Activated CD8-positive, alpha-beta memory T cell treated with anti-CD3 and anti-CD28 coated beads for 1 hour (primary cell): ENCODE measurements at places on chromosomes 12 and 14.

DNA sequence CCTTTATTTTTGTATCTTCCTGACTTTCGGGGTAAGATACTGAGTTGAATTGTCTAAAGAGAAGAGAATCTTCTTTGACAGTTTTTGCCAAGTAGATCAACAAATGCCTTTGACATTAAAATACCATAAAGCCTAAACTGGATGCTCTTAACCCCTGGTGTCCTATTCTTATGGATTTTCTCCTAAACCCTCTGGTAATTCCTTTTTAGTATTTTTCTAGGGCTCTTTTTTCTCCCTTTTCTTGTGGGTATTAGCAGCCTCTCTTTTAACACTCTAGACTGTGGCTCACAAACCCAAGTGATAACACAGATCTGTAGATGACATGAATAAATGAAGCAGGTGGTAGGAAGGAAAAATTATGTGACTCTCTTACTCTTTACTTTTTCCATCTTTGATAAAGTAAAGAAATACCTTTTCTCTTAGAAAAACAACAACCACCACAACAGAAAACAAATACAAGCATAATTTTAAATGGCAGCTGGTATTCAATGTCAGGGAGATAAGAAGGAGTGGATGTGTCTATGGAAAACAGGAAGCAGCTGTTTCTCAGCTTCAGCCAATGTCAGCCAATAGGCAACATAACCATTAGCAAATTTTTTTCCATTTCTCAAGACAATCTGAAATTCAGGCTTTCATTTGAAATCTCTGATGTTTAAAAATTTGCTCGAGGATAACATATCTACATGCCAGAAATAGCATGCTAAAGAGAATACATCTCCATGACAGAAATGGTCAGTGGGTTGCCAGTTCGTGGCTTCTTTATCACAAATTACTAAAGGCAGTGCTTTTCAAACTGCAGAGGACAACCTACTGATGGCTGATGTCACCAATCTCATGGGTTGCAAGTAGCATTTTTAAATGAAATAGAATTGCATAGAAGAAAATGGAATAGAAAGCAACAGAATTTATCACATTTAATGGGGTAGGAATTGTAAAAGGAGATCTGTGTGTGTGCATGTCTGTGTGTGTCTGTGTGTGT lies 123.1 kb upstream of the KRR1 start:
- no peak for DNase-seq

GRCh38 chr12:6416596-6416995 lies 28.2 kb upstream of the CD27 start:
- DNase-seq, result no peak

- no peak for DNase-seq
Measured at GRCh38 chr12:68345763-68346162, 13.6 kb upstream of the MDM1 start.

GRCh38 chr14:82854131-82854530 lies 1320.5 kb upstream of the SEL1L start:
- no peak for DNase-seq

DNA sequence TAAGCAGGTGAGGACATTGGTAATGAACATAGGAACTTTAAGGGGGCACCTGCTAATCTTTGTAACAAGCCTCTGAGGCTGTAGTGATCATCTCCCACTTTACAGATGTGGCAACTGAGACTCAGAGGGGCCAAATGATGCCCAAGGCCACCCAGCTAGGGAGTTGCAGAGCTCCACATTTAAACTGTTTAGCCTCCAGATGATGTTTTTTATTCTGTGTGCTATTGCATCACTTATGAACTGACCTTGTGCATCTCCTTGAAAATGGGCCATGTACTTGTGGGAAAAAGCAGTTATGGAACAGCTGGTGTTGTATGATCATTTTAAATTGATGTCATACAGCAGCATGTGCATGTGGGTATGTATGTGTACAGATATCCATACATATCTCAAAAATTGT lies 41.4 kb downstream of the TPCN1 start:
- DNase-seq, result no peak

DNA sequence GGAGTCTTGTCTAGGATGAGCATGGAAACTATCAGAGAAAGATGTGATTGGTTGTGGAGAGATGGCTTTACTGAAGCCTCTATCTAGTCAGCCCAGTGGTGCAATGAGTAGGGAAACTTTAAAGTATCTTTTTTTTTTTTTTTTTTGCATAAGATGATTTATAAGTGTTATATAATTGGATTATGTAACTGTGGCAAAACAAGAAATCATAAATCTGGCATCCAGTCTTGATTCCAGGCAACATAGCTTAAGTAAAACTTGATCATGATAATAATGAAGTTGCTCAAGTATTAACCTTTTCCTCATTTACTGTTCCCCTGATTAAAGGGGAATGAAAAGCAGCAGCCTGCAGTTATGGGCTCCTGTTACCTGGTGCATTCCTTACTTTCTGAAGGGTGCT lies 538.0 kb upstream of the ATP2B1 start:
- no peak for DNase-seq

DNA sequence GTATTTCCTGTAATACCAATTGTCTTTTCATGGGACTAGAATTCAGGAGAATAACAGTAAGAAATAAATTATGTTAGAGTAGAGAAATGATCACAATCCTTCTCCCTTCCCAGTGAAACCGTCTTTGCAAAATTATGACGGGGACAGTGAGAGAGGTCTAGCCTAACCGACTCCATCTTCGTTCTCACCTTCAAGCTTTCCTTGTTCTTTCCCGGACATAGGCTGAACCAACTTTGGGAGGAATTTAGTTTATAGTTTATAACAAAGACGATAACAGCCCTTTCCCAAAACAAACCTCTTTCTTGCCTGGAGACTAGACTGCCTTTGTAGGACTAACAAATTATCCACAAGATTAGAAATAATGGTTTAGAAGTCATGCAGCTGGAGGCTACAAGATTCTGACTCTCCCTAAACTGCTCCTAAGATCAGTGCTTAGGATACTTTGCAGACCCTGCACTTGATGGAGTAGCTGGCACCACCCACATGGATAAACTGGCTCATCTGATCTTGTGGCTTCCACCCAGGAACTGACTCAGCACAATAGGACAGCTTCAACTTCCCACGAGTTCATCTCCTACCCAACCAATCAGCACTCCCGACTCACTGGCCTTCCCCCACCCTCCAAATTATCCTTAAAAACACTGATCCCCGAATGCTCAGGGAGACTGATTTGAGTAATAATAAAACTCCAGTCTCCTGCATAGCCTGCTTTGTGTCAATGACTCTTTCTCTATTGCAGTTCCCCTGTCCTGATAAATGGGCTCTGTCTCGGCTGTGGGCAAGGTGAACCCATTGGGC lies 521.2 kb upstream of the TBX3 start:
- DNase-seq, result no peak

DNA sequence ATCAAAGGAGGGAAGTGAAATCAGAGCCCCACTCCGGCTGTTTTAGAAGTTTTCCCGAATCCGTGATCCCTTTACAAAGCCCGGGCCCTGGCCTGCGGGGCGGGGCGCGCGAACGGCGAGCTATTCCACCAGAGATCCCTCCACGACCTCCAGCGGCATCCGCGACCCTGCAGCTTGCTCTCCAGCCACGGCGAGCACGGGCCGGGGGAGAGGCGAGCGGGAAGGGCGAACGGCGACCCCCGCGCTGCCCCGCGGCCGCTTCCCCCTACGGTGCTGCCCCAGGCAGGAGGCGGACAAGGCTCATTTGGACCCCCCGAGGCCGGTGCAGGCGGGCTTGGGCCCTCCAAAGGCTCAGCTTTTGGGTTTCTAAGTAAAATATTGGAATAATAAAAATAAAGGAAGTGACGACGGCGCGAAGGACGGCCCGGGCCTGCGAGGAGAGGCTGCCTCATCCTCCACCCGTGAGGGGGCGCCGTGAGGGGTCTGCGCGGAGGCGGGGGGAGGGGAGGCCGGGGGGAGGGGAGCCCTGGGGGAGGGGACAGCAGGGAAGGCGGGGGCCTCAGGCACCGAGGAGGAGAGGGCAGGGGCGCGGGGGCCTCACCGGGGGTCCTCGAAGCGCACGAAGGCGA lies 613 bp downstream of the SRSF9 start:
- DNase-seq, result peak; percentile 25

DNA sequence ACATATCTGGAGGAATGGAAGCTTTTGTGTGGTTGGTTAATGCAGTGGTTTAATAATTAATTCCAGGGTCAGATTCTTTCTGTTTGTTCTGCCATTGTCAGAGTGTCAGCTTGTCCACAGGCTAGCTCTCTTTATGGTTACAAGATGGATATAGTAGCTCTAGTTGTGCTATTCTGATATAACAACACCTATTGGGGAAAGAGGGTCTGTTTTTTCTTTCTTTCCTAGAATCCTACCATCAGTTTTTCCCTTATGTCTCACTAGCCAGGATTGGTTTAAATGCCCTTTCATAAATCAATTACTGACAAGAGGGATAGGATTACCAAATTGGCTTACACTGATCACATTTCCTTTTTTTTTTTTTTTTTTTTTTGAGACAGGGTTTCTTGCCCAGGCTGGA lies 27.8 kb downstream of the CNOT2 start:
- DNase-seq, result no peak

DNA sequence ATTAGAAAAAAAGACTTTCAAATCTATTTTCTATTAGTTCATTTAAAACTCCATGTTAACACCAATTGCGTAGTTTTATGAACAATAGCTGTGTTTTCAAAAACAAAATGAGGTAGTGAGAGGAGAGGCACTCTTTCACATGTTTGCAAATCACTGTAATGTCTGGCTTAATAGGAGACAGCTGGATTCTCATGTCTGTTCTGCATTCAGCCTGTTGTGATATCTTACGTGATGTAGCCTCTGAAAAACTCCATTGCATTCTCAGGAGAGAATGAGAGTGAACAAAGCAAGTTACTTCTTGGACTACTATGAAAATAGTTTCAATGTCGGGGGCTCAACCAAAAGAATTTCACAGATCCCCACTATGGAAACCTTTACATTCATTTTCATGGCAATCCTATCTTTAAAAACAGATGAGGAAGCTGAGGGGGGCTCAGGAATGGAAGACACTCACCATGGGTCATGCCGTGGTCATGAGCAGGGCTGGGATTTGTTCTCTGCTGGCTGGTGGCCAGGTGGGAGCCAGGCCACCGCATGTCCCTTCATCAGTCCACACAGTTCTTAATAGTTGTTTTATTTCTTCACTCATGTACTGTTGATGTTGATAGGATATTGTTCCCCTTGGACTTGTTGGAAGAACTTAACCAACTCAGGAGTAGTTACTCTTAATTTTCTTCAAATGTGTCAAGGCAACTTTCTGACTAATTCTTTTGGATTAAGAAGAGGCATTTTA lies 346.2 kb upstream of the FAR2 start:
- no peak for DNase-seq

DNA sequence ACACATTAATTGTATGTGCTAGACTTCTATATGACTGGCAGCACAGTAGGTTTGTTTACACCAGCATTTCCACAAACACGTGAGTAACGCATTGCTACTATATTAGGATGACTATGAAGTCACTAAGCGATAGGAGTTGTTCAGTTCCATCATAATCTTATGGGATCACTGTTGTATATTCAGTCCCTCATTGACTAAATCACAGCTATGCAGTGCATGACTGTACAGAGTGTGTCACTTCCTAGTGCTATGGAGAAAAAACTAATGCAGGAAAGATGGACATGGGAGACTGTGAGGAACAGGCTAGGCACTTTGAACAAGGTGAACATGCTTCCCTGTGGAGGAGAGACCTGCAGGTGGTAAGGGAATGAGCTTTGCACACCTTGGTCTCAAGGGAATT lies 259.8 kb downstream of the NUAK1 start:
- no peak for DNase-seq

DNA sequence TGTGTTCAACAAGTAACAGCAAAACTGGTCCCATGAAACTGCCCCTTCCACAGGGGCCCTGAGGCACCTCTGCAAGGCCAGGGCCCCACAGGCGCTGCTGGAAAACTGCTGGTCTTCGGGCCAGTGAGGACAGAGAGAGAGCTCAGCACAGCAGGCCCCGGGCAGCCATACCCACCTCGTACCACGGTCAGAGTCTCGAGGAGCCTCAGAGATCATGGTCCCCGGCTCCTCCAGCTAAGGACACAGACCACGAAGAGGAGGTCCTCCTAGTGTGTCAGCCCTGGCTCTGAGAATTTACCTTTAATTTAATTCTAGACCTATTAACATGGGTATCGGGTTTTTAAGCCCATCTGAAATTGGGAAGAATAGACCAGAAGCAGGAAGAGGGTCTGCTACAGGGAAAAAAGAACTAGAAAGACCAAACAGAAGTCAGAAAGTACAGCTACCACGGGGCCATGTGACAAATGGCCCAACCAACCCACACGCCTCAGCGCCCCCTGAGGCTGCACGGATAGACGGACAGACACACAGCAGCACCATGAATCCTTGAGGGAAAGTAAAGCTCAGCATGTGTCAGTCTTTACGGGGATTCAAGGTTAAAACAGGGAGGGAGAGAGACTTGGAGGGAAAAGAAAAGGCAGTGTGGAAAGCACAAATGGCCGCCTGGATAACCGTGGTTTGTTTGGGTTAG lies 22.9 kb downstream of the ANKRD9 start:
- DNase-seq, result no peak

GRCh38 chr12:39239490-39240486 lies 203.1 kb downstream of the KIF21A start:
- DNase-seq, result no peak

DNA sequence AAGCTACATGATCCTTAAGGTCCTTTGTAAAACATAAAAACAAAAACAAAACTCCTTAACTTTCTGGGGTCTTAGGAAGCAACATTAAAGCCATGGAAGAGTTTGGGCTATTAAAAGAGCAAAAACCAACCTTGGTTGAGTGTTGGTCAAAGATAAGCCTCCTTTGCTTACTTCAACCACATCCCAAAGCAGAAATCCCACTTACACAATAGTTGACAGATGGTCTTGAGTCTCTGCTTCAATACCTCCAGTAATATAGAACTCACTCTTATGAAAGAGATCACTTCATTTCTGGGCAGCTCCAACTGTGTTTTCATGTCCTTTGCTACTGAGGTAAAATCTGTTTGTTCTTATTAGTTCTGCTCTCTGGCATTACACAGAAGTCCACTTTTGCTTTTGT lies 125.8 kb downstream of the SLC38A4 start:
- no peak for DNase-seq

DNA sequence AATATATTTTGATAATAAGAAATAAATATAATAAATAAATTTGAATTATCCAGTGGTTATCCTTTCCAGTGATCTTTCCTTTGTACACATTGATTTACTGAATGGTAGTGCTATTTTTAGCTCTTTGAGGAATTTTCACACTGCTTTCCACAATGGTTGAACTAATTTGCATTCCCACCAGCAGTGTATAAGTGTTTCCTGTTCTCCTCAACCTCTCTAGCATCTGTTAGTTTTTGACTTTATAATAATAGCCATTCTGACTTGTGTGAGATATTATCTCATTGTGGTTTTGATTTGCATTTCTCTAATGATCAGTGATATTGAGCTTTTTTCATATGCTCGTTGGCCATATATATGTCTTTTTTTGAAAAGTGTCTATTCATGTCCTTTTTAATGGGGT lies 333.7 kb downstream of the RAD51B start:
- no peak for DNase-seq

GRCh38 chr14:68513137-68513536 lies 279.7 kb downstream of the ZFP36L1 start:
- no peak for DNase-seq

DNA sequence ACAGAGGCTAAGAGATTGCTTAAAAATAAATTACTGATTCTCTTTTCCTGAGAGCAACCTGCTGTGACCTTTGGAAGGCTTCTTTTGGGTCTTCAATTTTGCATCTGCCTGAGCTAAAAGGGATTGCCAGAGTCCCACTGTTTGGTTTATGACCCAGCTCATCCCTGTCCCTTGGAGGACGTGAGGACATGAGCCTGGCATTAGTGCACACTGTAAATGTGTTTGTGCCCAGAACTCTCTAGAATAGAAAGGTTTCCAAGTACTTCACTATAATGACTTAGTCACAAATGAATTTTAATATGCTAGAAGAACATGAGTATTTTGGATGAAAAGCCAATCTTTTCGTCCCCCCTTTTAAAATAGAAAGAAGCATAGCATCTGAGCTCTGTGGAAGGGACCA lies 47.1 kb upstream of the CDKN3 start:
- no peak for DNase-seq
